ENCODE measurements at places on chromosomes 4 and X.

DNA sequence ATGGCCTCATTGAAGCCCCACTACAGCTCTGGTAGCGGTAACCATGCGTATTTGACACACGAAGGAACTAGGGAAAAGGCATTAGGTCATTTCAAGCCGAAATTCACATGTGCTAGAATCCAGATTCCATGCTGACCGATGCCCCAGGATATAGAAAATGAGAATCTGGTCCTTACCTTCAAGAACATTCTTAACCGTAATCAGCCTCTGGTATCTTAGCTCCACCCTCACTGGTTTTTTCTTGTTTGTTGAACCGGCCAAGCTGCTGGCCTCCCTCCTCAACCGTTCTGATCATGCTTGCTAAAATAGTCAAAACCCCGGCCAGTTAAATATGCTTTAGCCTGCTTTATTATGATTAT is 876 bp downstream of the HPRT1 start:
- DNase-seq: no peak

DNA sequence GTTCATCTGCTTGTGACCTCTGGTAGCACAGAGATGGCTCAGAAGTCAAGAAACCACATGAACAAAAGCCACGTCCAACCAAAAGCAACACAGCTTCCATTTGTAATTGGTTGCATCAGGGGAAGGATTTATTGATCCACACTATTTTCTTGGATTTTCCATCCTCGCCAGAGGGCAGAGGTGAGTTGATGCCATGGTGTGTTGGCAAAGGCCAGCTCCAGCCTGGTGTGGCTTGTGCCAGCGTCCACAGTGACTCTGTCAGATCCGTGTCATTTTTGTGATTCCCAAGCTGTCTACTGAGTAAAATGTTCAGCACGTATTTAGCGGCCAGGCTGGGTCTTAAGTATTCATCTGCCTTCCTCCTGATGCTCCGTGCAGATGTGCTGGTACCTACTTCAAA is 30.0 kb upstream of the SMIM10L2A start:
- no peak for DNase-seq

GRCh38 chr4:188812644-188813043 is 673.4 kb downstream of the TRIML1 start:
- DNase-seq: no peak

- no peak for DNase-seq
Observed at GRCh38 chr4:123987408-123987807, 590.8 kb downstream of the SPRY1 start.
